Immature natural killer cell (primary cell): ENCODE measurements at places on chromosomes 3 and 15. TPM values are rescaled to one million over a fixed set of nuclear protein-coding genes. Genes with fewer than 3 reads are reported as not detected.
A peak's percentile ranks its signal among the peaks of the same experiment; 100 is the strongest.

Gene AMOTL2
- not detected for polyA plus RNA-seq

Gene SIAH2
- 22.7 TPM for polyA plus RNA-seq

Gene MED12L
- 0.18 TPM for polyA plus RNA-seq

Gene EPHA3
- polyA plus RNA-seq, result not detected

DNA sequence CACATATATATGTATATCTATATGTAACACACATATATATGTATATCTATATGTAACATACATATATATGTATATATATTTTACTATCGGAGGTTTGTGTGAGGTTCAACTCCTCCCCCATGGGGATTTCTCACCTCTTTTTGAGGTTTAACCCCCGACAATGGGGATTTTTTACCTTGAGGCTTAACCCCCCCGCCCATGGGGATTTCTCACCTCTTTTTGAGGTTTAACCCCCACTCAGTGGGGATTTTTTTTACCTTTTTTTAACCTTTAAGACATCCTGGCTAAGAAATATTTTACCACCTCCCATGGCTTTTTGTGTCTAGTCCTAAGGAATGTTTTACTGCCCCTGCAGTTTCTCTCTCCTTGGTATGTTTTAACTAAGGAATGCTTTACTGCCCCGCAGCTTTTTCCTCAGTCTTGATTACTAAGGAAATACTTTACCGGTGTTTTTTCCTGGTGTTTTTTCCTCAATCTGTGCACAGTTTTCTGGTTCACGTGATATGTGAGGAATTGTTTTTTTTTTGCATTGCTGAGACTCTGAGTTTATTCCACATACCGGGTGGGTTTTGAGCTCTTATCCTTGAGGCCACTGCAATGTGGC, 185.2 kb downstream of the KLF13 start:
- peak; percentile 58 for DNase-seq

- DNase-seq, result no peak
These were observed 73.0 kb downstream of the SCN10A start for GRCh38 chr3:38743043-38743442.
